Brain microvascular endothelial cell (primary cell): ENCODE measurements at places on chromosomes 4 and X.
A peak's percentile ranks its signal among the peaks of the same experiment; 100 is the strongest.

DNA sequence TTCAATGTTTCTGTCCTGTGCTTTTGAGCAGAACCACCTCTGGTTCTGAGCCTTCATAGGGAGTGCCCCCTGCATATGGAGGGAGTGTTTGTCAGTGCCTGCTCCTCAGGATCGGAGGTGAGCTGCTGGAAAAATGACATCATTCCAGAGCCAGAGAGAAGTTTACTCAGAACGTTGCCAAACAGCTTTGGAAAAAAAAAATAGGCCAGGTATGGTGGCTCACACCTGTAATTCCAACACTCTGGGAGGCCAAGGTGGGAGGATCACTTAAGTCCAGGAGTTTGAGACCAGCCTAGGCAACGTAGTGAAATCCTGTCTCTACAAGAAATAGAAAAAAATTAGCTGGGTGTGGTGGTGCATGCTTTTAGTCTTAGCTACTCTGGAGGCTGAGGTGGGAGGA lies 27.2 kb upstream of the PDLIM3 start:
- DNase-seq = no peak

DNA sequence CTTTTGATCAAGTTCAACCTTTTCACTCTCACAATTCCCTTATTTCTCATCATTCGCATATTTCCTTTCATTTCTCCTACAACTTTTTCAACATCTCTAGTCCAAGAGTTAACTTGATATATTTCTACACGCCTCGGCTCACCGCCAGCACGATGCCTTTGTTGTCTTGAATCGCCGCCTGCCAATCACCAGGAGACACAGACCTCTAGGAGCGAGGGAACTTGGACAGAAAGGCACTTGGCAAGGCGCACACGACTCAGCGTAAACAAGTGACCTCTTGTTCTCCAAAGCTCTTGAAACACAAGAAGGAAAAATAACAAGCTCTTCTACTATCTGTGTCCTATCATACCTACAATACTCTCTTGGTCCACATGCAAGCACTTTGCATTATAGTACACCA lies 27.1 kb upstream of the RBMX start:
- DNase-seq = no peak

GRCh38 chrX:3244955-3245354 lies 101.5 kb downstream of the MXRA5 start:
- DNase-seq = no peak

- DNase-seq = no peak
These were observed 92.6 kb downstream of the PTPN13 start for GRCh38 chr4:86686741-86687140.

DNA sequence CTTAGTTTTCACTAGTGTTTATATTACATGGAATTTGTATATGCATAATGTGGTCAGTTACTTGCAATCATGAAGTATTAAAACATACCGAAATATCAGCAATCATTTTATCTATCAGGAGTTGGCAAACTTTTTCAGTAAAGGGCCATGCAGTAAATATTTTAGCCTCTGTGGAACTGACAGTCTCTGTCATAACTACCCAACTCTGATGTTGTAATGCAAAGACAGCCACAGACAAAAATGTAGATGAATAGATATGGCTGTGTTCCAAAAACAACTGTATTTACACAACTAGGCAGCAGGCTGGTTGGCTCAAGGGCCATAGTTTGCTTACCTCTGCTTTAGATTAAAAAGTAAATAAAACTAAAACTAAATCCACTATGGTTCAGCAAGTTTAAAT lies 200.2 kb downstream of the HS3ST1 start:
- DNase-seq = no peak

- DNase-seq = no peak
These were observed 112.4 kb downstream of the PTTG2 start for GRCh38 chr4:38072578-38072977.

GRCh38 chr4:173091362-173091761 lies 77.2 kb upstream of the GALNT7 start:
- no peak for DNase-seq

- no peak for DNase-seq
These were observed 88.6 kb downstream of the CHRNA9 start for GRCh38 chr4:40423735-40424134.

DNA sequence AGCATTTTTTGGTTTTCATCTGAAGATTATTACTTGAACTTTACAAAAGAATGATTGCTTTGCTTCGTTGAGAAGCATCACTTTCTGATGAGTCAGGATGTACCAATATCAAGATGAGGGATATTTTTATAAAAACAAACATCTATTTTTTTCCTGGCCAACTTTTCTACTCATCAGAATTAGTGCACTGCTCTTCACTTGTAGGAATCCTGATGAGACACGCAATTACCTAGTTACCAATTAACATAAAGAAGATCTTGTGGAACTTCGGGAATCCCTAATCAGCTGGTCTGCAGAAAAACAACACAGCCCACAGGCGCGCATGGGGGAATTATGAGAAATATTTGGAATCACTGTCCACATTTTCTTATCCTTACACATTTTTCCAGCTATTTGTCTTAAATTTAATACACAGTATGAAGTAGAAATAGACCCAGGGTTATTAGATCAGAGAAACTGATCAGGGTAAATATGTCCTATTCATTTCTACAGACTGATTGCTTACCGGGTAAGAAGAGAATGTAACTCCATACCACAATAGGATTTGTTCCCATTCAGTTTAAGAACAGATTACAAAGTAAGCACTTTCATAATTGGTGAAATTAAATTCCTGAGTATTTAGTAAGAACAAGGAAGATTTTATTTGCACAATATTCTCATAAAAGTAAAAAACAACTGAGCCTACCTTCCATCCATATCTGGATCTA lies 50.9 kb downstream of the MFAP3L start:
- DNase-seq = no peak

DNA sequence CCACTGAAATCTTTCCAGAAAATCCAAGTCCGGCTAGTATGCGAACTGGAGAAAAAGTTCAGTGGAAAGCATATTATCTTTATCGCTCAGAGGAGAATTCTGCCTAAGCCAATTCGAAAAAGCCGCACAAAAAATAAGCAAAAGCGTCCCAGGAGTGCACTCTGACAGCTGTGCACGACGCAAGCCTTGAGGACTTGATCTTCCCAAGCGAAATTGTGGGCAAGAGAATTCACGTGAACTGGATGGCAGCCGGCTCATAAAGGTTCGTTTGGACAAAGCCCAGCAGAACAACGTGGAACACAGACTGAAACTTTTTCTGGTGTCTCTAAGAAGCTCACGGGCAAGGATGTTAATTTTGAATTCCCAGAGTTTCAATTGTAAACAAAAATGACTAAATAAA lies 34.4 kb downstream of the STX18 start:
- no peak for DNase-seq

- DNase-seq = no peak
These were observed 139.0 kb downstream of the STIM2 start for GRCh38 chr4:26999689-27000088.

DNA sequence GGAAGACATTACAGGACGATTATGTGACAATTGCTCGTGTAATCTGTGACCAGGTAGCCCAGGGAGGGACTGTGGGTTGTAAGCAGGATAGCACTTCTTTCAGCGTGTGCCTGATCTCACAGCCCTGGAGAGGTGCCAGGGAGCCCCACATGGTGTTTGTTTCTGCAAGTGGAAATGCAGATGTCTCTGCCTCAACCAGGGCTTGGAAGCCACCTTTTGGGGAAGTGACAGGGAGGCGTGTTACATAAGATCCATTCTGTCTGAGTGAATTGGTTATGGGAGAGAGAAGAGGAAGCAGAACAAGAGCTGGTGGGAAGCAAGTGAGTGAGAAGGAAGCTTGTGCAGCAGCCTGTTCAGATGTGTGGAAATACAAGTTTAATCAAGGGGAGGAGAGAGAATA lies 104.5 kb upstream of the GATB start:
- no peak for DNase-seq

- DNase-seq = no peak
These were observed 39.2 kb downstream of the BEX3 start for GRCh38 chrX:103415528-103415927.

DNA sequence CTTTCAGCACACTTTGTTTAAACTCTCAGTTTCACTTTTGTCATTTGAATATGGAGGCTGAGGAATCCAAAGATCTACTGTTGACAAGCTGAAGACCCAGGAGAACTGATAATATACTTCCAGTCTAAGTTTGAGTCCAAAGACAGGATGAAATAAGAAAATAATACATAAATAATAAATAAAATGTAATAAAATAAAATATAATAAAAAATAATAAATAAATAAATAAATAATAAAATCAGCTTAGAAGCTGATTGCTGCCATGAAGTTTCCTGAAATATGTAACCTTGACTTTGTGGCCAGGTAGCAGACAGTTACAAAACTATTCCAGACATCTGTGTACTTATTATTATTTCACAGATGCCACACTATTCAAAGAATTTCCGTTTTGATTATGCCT lies 55.0 kb downstream of the NPY2R start:
- DNase-seq = no peak

DNA sequence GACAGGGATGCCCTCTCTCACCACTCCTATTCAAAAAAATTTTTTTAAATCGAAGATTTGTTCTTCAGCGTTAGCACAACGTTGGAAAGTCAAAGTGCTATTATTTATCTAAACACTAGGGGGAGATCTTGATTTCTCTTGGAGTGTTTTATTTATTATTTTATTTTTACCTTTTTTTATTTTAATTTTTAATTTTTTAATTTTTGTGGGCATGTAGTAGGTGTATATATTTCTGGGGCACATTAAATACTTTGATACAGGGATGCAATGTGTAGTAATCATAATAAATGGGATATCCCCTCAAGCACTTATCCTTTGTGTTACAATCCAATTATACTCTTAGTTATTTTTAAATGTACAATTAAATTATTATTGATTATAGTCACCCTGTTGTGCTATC lies 37.4 kb upstream of the SLC10A4 start:
- no peak for DNase-seq

DNA sequence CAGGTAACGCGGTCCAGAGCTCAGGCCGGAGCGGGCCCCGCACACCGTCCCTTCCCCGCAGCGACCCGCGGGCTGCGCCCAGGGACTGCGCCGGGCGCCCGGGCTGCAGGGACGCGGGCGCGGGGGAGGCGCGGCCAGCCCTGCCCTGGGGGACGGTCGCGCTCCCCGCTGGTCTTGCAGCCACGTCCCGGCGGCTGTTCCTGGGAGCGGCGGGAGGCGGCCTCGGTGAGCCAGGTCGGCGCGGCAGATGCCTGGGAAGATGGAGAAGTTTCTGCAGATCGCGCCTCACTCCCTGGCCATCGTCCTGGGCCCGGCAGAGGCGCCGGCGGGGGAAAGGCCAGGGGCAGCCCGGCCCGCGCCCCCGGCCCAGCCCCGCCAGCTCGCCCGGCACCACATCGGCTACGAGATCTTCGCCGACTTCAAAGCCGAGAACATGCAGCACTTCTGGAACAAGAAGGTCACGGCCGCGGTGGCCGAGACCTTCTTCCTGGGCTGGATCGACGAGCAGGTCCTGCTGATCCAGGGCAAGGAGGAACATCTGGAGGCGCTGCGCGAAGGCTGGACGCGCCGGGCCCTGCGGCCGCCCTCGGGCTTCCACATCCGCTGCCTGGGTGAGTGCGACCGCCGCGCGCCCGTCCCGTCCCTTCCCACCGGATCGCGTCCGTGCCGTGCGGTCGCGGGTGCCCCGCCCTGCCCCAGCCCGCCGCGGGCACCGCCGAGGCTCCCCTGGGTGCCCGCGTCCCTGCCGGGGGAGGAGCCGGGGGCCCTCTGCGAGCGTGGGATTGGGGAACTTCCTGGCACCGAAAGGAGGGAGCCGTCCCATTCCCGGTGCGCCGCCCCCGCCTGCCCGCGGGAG lies 107.4 kb upstream of the STOX2 start:
- DNase-seq = no peak

- DNase-seq = no peak
These were observed 2.3 kb downstream of the LAGE3 start for GRCh38 chrX:154476821-154477220.

DNA sequence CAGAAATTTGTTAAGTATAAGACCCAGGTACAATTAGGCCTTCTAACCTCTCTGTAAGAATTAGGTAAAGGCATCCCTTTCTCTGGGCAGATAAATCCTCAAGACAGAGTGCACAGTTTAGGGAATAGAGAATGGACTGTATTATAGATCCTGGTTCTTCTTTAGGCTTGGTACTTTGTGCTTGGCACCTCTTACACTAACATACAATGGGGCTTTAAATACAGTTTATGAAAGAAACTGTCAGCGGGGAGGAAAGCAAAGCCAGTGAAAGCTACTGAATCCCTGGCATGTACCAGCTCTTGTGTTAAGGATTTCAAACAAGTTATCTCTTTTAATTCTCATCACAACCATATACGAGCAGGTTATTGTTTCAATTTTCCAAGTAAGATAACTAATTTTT lies 1350.0 kb downstream of the ADGRL3 start:
- DNase-seq = no peak

DNA sequence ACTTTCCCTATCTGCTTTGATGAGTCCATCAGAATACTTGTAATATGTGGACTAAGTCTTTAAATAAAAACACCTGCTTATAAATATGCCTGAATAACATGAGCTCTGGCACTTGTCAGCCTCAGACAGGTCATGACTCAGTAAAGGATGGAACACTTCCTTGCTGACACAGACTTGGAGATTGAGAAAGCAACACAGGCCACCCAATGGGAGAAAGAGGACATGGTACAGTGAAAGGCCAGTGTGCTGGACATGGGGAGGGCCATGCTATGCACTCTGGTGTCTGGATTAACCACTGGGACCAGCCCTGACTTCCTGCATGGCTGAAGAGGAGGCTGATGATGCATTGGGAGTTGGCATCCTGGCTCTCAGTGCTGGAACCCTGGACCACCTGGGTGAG lies 149.5 kb downstream of the DHRSX start:
- peak; percentile 83 for DNase-seq

DNA sequence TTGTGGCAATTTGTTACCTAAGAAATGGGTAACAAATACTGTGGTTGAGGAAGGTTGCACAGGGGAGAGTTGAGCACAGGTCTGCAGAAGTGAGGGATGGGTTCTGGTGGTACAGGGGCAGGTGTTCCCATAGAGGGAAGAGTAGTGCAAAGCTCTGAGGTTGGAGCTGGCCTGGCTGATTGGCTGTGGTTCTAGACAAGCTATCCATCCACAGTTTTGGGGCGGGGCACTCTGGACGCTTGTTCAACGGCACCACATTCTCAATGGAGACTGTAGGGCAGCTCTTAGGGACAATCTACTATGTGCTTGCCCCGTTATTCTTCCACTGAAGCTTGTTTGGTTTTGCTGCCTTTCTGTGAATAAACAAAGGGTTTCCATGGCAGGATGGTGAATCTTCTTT lies 35.4 kb downstream of the NAT8L start:
- DNase-seq = no peak

DNA sequence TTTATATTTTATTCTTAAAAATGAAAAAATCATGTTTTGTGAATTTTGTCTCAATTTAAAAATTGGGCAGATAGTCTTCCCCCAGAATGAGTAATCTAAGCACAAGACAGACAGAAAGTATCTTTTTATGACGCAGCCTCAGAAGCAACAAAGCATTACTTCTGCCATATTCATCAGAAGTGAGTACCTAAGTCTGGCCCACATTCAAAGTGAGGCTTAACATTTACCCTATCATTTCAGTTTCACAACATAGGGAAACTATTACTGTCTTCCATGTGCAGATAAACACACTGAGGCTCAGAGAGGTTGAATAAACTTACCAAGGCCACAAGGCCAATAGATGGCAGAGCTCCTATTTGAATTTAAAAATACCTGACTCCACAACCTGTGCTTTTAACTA lies 4.4 kb upstream of the PRDX4 start:
- DNase-seq = no peak
